ENCODE measurements at places on chromosomes 1 and 21.
A peak's percentile ranks its signal among the peaks of the same experiment; 100 is the strongest.

GRCh38 chr1:163178628-163179027 lies 24.1 kb downstream of the RGS5 start:
- DNase-seq: no peak

GRCh38 chr1:9701665-9702064 lies 50.1 kb downstream of the PIK3CD start:
- DNase-seq: no peak

DNA sequence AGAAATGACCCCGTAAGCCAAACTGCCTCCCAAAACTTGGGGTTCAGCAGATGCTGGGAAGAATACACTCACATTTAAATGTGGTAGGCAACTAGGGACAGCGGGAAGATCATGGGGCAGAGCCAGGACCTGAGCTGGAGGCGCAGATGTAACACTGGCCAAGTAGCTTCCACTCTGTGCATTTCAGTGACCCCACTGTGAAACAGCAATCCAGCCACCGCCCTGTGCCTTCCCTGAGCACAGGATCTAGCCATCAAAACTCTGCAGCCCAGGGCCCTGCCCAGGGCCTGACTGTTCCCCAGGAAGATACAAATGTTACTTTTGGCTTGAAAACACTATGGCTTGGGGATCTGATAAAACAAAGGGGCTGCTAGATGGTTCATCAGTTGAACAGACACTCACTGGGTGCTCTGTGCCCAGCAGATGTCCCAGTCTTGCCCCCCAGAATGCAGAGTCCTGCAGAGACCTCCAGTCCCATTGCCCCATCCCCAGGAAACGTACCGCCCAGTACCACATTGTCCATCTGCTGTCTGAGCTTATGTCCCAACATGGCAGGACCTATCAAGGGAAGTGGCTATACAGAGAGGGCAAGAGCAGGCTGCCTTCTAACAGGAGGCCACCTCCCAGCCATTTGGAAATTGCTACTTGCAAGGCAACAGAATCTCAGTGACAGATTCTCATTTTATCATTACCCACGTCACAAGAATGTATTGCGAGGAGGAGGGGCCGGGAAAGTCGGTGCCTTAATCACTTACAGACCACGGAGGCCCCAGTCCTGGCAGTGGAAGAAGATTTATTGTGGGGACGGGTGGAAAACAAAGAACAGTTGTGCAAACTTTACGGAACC lies 124.0 kb downstream of the DMRTB1 start:
- peak; percentile 81 for DNase-seq

DNA sequence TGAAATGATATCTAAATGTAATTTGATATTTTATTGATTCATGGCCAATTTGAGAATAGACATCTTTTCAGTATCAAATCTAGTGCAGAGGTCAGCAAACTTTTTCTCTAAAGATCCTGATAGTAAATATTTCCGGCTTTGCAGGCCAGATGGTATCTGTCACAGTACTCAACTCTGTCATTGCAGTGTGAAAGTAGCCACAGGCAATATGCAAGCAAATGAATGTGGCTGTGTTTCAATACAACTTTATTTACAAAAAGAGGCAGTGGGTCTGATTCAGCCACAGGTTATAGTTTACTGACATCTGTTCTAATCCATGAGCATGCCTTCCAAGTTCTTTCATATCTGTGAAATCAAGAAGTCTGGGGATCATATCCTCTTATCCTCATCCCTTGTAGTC lies 221.2 kb downstream of the PRDM2 start:
- DNase-seq: no peak

DNA sequence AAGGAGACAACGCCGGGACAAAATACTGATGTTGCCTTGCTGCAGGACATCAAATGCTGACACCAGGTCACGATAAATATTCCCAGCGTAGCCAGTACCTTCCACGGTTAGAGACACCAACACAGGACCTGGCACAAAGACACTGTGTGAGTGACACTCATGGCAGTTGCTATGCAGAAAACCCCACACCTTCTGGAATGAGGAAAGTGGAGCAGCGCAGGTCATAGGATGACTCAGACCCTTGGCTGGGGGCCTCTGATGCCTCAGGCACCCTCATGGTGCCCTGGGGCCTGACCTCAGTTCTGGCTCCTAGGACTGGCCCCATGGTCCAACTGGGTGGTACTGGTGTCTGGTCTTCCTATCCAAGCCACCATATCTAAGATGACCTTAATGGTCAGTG lies 7.0 kb downstream of the DCST2 start:
- DNase-seq: no peak

DNA sequence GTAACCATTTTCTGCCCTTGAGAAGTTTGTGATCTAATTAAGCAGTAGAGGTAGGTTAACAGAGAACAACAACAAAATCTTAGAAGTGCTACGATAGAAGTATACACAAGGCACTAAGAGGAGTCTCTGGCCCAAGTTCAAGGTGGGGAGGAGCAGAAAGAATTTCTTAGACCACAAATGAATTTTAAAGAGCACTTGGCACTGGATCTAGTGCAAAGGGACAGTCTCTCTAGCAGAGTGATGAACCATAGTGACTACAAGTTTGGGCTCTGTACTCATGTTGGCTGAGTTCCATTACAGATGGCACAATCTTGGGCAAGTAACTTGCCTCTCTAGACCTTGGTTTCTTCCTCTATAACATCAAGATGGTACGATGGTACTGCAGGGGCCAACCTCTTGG lies 33.3 kb upstream of the PIGC start:
- DNase-seq: no peak

DNA sequence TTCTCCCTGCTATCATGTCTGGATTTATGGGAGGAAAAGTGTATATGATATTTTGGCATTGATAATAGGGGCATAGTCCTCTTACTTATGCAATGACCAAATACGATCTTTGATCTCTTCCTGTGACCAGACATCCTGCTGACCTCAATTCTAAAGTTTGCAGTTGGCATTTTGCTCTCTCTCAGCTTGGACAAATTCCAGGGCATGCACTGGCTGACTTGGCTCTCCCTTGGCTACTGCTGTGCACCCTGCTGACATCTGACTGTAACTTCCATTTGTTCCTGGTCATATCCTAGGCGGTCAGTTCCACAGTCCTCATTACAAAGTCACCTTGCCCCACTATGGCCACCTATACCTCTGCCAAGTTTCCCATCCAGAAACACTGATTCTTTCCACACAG lies 380.7 kb upstream of the NR5A2 start:
- no peak for DNase-seq

GRCh38 chr1:186155594-186155993 lies 219.5 kb downstream of the TPR start:
- DNase-seq: peak; percentile 34

DNA sequence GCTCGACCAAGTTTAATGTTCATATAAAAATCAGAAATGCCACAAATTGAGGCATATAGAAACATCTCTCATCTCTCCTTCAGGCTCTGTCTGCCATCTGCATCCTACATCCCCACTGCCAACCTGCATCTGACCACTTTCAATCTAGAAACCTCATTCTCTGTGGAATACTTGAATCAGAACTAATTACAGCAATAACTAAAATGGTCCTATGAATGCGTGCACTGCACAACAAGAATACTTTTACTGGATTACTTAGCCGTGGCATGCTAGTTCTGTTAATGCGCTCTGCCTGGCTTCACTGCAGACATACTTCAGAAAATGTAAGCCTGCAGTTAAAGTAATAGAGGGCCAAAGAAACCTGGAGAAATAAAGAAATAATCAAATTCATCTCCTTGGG lies 89.8 kb upstream of the NR5A2 start:
- DNase-seq: no peak

- no peak for DNase-seq
Observed at GRCh38 chr1:244029124-244029523, 22.0 kb upstream of the ZBTB18 start.

GRCh38 chr1:2854151-2854550 lies 52.7 kb upstream of the TTC34 start:
- no peak for DNase-seq

GRCh38 chr1:8439015-8439702 lies 121.2 kb downstream of the SLC45A1 start:
- DNase-seq: no peak

- DNase-seq: peak; percentile 67
Observed at GRCh38 chr1:91700332-91700731, 185.6 kb downstream of the TGFBR3 start.

- no peak for DNase-seq
Observed at GRCh38 chr1:145720878-145721671, 1.8 kb downstream of the CD160 start.

GRCh38 chr21:36780861-36781260 lies 81.9 kb downstream of the SIM2 start:
- no peak for DNase-seq

- DNase-seq: no peak
Observed at GRCh38 chr1:156705918-156706656, 704 bp upstream of the CRABP2 start.

DNA sequence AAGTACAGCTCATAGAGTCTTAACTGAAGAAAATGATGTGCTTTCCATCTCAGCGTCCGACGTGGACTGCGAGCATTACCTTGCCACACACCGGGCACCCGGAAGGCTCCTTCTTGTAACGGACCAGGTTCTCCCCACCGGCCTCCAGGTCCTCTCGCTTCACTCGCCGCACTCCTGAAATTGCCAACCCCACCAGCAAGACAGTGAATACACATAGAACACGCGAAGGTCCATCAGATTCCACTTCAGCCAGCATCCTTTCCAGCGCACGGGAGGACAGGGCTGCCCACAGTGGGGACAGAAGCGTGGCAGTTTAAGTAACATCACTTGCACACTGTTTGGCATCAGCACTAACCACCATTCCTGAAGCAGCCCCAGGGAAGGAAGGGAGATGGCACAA lies 53.3 kb downstream of the PRDM15 start:
- no peak for DNase-seq

DNA sequence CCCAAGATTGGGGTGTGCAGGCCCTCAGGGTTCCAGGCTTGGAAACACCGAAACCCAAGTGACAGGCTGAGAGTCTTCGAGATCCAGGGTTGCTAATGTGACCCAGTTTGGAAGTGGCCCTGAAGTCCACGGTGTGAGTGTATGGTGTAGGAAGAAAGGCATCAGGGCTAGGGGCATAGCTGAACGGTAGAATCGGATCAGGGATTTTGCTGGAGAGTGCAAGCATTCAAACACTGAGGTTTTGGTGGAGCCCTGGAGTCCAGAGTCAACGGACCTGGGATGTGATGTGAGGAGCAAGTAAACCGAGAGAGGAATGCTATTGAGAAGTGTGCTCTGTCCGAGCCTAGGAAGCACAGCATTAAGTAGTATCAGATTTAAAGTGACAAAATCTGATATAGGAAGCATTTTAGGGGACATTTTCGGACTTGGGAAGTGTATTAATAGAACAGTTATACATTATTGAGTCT lies 958 bp downstream of the NFYC start:
- DNase-seq: no peak

GRCh38 chr1:7490576-7490975 lies 280.5 kb upstream of the VAMP3 start:
- DNase-seq: no peak

DNA sequence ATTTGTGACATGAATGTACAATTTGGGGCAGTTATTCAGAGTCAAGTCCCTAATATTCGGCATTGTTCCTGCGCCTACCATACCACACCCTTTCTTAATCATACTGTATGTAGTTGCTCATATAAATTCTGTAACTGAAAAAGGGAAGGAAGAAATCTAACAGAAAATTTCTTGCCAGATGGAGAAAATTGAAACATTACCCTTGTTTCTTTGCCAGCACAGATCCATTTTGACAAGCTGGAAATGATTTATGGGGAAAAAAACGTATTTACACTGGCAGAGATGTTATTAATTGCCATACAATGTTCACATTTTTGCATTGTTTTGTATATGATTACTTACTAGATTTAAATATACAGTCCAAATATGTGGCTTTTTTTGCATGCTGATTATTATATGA lies 363.8 kb upstream of the PKN2 start:
- no peak for DNase-seq

DNA sequence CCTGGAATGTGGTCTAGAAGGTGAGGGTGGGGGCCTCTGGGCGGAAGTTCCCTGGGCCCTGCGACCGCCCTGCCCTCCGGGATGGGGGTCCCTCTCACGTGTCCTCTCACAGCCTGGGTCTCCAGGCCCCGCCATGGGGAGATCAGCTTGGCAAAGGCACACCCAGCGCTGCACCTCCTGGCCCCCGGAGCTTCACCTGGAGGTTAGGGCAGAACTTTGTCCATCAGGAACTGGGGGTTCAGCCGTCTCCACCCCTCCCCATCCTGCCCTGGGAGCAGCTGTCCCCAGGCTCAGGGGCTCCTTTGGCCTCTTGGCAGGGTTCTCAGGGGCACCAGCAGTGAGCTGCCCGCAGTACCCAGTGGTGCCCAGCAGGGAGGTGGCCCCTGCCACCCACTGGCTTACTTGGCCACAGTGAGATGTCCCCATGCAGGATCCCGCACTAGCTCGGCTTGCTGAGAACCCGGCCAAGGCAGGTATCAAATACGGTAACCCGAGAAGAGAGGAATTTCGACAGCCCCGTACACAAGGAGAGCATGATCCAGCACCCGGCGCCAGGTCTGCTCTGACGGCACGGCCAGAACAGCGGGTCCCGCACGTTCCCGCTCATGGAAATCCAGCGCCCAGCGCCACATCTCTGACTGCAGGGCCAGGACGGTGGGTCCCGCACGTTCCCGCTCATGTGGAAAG lies 36.7 kb downstream of the RRP1 start:
- DNase-seq: no peak

DNA sequence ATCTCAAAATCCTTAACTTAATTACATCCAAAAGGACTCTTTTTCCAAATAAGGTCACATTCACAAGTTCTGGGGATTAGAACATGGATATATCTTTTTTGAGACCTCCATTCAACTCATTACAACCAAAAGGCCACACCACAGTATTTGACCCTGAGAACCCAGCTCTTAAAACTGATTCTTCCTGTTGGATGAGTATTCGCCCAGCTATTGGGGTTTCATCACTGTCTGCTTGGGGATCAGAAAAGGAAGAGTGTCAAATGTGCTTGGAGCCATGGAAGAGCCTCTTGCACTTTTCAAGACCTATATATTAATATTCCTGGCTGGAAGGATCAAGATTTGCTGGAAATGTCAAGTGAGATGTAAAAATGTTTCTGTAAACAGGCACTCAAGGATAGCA lies 5.4 kb upstream of the TINAGL1 start:
- no peak for DNase-seq

- DNase-seq: no peak
Observed at GRCh38 chr1:1204998-1205768, 1.2 kb downstream of the TNFRSF18 start.

DNA sequence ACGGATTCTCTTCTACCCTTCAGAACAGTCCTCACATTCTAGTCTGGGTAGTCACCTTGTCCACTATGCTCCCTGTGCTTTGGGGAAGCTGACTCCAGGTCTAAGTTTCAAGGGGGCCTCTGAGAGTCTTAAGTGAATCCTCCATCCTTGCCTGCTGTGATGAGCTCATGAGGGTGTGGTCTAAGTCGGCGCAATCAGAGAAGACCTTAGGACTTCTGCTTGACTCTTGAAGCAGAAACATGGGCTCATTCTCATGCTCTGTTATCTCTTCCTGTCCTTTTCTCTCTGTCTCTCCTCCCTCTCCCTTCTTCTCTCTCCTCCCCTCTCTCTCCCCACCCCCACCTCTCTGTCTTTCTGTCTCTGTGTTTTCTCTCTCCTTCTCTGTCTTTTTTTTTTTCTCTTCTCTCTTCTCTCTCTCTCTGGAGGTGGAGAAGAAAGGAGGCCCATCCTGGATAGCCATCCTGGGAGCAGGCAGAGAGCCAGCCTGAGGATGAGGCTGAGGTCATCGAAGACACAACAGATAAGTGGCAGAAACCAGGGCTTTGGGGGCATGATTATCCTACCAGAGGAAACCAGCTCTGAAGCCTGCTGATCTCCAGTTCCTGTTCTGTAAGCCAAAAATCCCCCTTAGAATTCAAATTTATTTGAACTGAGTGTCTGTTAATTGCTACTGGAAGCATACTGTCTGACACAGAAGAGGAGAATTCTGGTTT lies 245.6 kb downstream of the SIPA1L2 start:
- no peak for DNase-seq

GRCh38 chr1:33259879-33260278 lies 3.6 kb downstream of the ZNF362 start:
- DNase-seq: no peak

All from GM04503 (cell line).